ENCODE measurements at places on chromosomes 4 and X.

DNA sequence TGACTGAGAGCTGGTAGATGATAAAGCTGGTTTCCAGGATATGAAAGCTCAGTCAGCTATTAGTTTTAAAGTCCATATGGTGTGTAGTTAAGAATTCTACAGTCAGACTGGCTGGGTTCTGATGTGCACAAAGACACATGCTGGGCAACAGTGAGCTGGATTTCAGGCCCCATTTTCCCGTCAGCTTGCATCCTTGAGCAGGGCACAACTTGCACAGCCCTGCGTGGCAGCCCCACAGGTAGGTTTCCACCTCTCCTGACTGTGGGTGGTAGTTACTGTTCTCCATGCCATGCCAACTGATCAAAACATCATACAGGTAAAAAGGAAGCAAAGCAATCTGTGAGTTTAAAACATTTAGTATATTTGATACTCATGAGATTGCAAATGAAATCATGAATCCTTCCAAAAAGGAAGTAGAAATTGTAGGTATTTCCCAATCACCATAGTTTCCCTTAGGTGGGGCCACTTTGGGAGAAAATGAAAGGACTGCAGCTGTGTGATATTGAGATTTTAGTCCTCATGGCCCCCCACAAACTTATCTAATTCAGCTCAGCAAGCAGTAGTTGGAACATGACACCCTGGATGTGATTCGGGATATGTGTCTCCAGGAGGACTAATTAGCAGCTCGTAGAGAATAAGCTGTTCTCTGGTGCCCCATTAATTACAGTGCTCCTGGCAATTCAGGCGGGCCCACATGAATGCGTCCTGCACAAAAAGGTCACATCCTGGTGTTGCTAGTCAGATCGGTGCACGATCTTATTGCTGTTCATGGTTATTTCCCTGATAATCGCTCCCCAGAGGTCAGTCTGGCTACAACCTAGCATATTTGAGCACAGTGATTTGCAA, 42.4 kb upstream of the NOCT start:
- DNase-seq = no peak

GRCh38 chr4:45062935-45063545, 336.7 kb upstream of the GNPDA2 start:
- DNase-seq = no peak

DNA sequence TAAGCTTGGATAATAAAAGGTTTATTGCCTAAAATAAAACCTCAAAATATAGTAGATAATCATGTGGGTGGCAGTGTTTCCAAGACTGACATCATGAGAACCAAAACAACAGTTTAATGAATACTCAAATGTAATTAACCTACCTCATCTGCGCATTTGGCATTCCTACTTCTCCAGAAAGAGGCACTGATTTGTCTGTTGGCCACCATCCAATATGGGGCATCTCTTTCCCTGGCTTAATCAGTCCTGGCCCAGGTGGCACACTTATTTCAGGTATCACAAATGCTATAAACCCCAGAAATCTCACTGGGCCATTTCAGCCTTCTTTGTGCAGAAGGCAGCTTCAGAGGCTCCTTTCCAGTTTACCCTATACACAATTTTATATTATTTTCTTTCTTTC, 192.2 kb downstream of the COMMD8 start:
- DNase-seq = no peak

DNA sequence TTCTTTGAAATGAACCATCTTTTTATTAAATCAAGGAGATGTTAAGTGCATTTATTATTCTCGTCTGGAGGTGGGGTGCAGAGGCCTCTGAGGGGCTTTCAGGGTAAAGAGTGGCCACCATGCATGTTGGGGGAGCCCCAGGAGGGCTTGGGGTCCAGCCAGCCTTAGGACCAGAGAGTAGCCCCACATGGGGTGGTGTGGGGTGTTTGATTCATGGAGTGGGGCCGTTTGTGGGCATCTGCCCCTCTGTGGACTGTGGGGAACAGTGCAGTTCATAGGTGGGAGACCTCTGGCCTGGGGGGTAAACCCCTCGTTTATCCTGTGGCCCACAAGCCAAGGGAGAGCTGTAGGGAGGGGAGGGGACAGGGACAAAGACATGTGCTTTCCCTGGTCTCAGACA, 26.9 kb downstream of the HTRA3 start:
- no peak for DNase-seq

DNA sequence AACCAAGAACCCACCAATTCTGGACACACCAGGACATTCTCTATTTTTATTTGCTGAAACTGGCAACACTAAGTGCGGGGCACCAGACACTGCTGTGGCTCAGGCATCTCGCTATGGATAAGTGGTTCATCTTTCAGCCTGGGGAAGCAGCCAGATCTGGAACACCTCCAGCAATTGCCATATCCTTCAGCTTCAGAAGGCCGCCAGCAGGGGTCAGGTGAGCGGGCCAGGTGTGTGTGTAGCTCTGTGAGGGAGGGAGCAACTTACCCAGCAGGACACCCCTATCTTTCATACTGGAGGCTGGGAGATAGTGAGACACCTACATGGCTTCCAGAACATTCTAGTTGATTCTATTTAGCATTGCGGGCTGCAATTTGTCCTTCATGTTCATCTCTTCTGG, 57.0 kb upstream of the GBA3 start:
- no peak for DNase-seq

- no peak for DNase-seq
Measured at GRCh38 chrX:147891896-147892295, 19.8 kb upstream of the FMR1 start.

- no peak for DNase-seq
Measured at GRCh38 chr4:15130441-15130840, 128.2 kb downstream of the CPEB2 start.

DNA sequence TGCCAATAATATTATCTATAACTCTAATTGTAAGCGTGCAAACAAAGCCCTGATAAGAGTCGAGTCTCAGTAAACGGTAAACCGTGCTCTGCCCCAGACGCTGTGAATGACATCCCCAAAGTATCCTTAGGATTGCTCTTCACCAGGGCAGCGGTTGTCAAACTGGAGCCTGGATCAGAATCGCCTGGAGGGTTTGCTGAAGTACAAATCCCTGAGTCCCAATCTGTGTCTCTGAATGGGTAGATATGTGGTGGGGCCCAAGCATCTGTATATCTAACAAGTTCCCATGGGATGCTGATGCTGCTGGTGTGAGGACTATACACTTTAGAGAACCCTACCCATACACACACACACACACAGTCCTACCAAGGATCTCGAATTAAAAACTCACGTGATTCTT, 813 bp upstream of the APBB2 start:
- DNase-seq = no peak

DNA sequence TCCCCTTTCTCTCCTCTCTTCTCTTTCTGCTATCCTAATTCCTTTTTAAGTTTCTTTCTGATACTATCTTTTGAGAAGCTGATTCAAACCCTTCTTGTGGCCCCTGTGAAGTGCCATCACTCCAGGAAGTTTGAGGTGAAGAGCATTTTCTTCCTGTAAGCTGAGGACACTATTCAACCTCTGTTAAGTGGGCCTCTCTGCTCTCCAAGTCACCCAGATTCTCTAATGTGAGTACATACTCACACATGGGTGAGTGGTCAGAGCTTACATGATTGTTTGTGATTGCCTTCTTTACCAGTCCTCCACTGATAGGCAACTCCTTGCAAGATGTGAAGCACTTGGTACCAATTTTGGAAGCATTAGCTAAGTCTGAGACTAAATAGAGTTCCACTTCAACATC, 18.4 kb upstream of the SMIM10L2A start:
- no peak for DNase-seq

DNA sequence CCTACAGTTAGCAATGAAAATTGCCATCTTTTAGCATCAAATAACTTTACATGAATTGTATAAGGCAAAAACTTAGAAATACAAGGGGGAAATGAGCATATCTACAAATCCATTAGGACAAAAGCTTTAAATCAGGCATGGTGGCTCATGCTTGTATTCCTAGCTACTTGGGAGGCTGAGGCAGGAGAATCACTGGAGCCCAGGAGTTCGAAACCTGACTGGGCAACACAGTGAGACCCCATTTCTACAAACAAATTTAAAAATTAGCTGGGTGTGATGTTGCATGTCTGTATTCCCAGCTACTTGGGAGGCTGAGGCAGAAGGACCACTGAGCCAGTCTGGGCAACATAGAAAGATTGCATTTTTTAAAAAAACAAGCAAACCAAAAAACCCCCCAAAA, 61.3 kb downstream of the EIF4E start:
- DNase-seq = no peak

DNA sequence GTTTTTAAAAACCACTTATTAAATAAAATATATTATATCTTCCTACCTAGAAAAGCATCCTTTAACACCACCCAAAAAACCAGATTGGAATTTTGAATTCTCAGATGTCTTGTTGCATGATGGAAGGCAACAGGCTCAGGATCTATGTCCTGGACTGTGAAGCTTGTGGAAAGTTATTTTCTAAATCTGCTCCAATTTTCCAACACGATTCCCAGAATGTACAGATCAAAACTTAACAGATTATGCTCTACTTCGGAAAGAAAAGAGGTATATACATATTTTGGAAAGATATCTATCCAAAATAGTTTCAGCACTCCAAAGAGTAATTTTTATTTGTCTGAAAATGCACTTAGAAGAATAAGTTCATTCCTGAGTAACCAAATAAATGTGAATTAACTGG, 291.7 kb upstream of the EMCN start:
- no peak for DNase-seq

DNA sequence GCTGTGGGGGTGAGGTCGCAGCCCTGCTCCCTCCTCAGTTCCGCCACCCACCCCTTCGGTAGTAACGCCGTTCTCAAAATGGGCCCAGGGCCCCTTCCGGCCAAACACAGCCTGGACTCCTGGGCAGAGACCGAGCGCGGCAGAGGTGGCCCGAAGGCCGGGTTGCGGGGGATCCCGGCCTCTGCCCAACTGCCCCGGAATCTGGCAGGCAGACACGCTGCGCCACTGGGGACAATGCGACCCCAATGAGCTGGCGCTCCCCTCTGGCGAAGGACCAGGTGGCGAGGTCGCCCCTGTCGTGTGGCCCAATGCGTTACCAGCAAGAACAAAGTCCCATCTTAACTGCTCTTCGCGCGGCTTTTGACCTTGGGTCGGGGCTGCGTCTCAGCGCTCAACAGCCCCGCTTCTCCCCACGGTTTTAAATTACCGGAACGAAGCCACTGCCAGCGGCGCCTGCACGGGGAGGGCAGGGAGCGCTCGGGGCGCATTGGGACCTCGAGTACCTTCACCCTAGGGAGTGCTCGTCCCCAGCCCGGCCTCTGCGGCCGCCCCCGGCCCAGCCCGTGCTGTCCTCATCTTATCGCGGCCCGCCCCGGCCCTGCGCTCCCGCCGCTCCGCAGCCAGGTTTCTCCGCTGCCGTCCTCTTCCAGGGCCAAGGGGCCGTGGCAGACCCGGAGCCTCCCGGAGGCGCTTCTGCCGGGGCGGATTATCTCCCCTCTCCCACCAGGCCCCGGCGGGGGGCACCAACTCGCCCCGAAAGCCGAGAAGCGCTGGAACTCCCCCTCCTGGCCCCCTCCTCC, 22.2 kb upstream of the HMX1 start:
- no peak for DNase-seq

DNA sequence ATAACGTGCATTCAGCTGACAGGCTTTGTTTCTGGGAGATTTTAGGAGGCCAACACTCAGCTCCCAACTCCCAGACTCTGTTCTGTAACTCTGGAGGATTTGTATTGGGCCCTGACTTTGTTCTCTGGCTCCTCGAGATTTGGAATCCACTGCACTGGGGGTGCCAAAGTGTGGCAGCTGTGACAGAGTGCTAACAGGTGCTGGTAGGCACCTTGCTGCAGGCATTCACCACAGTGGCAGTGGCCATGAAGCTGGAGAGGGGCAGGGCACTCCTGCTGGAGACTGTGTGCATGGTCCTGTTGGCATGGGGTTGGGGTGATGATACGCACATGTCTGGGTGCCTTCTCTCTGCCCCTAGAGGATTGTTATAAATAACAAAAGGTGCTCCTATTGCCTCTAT, 1094.9 kb upstream of the SLIT2 start:
- DNase-seq = no peak

GRCh38 chrX:135522878-135523693, 2.6 kb downstream of the INTS6L start:
- no peak for DNase-seq

GRCh38 chr4:1769692-1770091, 23.4 kb upstream of the FGFR3 start:
- no peak for DNase-seq

- no peak for DNase-seq
Measured at GRCh38 chrX:136198678-136199243, 51.4 kb downstream of the FHL1 start.

DNA sequence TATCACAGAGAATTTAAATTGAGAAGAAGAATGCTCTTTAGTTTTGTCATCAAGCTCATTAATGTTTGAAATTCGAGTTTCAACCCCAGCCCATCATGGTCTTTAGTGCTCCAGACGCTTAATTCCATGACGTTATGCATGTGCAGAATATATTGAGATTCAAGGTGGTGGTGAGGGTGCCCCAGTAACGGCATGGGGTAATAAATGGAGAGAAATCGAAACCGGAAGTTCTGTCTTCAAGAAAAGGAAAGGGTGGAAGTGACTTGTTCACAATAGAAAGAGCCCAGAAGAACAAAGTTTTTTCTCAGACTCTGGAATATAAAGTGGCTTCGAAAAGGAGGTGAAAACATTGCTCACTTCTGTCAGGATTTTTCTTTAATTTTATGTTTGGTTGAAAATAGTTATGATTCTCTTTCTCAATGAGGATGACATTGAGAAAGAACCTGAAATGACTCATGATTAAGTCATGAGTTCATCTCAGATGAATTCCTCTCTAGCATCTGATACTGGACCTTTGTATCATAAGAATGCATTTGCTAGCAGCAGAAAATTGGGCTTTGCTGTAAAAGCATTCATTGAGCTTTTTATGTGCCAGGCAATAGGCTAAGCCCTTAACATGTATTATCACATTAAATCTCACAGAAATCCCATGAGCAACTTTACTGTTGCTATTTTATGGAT, 779 bp upstream of the DDX60L start:
- DNase-seq = no peak

- DNase-seq = no peak
Measured at GRCh38 chrX:150240643-150240970, 122.5 kb upstream of the MAMLD1 start.

- no peak for DNase-seq
Measured at GRCh38 chrX:6614506-6614905, 79.6 kb upstream of the VCX3A start.

DNA sequence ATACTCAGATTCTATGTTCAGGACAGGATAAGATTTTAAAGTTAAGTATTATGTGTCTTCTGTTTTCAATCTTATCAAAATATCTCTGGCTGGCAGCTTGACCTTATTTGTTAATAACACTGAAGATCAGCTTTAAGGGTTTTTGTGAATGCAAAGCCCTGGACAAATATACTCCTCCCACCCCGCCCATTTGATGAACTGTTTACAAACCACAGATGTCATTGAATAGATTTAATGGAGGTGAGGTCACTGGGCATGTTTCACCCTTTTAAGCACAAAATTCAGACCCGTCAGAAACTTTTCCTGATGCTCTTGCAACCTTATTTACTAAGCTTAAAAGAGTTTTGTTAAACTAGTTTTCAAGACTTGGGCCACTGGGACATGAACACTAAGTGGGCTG, 10.1 kb upstream of the CXCL8 start:
- no peak for DNase-seq

GRCh38 chr4:166293556-166293955, 420.5 kb downstream of the TLL1 start:
- DNase-seq = no peak
